ENCODE measurements at places on chromosomes 5 and 9. TPM values are rescaled to one million over a fixed set of nuclear protein-coding genes. Genes with fewer than 3 reads are reported as not detected.

DNA sequence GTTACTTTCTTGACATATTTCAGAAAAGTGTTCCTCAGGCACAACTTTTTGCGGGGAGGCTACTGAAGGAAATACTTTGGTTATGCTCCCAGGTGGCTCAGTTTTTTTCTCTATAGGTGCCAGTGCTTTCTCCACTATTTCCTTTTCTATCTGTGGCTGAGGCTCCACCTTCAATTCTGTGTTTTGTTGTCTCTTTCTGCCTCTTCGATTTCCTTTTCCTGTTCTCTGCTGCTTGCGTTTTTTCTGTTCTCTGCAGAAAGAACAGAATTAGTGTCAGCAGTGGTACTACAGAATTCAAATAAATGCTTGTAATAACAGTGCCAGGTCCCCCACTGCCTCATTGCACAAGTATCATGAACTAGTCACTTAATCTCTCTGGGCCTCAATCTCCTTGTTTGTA, 7.0 kb downstream of the HEMGN start:
- peaks cover 20% of the 10 kb centered on the region for H3K27me3 ChIP-seq
- H3K4me3 ChIP-seq: no peak overlapping the region
- no peak overlapping the region for H3K27ac ChIP-seq
- H3K4me1 ChIP-seq: no peaks in the 10 kb centered on the region

- no peaks in the 10 kb centered on the region for H3K36me3 ChIP-seq
- no peaks in the 10 kb centered on the region for H3K27me3 ChIP-seq
- no peak overlapping the region for H3K4me3 ChIP-seq
Observed at GRCh38 chr5:79850316-79850822, 140.7 kb downstream of the MTX3 start.

The PPP1R26 gene
- total RNA-seq: 27.5 TPM

The BSPRY gene
- 10.8 TPM for total RNA-seq

The F12 gene
- 0.69 TPM for total RNA-seq

The RASEF gene
- 10.9 TPM for total RNA-seq

The DMRTA1 gene
- total RNA-seq: 1.8 TPM

- H3K36me3 ChIP-seq: no peaks in the 10 kb centered on the region
- no peak overlapping the region for H3K27ac ChIP-seq
- H3K4me1 ChIP-seq: no peaks in the 10 kb centered on the region
- H3K27me3 ChIP-seq: no peaks in the 10 kb centered on the region
Observed at GRCh38 chr9:1759771-1760300, 255.3 kb upstream of the SMARCA2 start.

DNA sequence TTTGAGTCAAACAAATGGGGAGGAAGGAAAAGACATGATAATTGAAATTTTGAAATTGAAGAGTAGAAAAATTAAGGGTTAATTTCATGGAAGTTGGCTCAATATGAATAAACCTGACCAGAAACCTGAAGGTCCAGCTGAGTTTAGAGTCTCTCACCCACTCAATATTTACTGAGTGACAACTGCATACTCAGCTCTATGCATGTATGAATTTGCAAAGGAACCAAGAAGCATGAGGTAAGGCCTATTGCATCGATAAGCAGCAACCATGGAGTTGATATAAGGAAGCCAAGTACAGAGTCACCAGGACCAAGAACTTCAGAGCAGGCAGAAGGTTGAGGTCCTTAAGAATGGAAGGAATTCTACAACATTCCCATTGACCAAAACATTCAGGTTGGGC, 163.4 kb downstream of the SEMA5A start:
- DNase-seq: no peak
- no peak overlapping the region for H3K4me3 ChIP-seq
- no peaks in the 10 kb centered on the region for H3K27me3 ChIP-seq
- no peak overlapping the region for H3K27ac ChIP-seq
- no peaks in the 10 kb centered on the region for H3K36me3 ChIP-seq

GRCh38 chr9:86572904-86573303, 218.7 kb upstream of the TUT7 start:
- no peak for DNase-seq
- H3K27me3 ChIP-seq: no peaks in the 10 kb centered on the region
- no peak overlapping the region for H3K4me3 ChIP-seq
- H3K27ac ChIP-seq: no peak overlapping the region
- no peaks in the 10 kb centered on the region for H3K4me1 ChIP-seq

DNA sequence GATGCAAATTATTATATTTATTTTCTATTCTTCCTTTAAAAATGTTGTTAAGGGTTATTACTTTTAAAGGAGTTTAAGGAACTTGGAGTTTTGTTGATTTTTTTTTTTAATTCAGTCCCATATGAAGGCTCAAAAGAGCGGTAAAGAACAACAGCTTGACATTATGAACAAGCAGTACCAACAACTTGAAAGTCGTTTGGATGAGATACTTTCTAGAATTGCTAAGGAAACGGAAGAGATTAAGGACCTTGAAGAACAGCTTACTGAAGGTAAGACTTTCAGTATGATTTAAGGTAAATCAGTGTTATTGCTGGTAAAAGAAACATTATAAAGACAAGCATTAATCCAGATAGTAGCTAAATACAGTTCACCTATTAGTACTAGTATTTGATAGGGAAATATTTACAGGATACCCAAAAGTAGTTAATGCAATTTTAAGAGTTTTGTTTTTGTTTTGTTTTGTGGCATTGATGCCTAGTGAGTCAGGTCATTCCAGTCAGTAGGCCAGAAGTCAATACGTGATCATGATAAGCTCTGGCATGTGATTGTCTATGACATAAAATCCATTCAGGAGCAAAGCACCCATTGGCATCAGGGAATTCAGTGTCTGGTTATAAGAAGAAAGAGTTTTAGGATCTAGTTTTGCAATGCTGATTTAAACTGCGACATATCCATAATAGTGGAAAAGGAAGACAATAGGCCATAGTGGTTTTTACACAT, 49.2 kb downstream of the CNTRL start:
- H3K36me3 ChIP-seq: peaks cover 20% of the 10 kb centered on the region
- H3K4me3 ChIP-seq: no peak overlapping the region
- H3K27ac ChIP-seq: no peak overlapping the region
- DNase-seq: no peak
- peaks cover 13% of the 10 kb centered on the region for H3K4me1 ChIP-seq

The DNM1 gene
- total RNA-seq: 5.2 TPM

The LCN2 gene
- total RNA-seq: 14.3 TPM

The KCNIP1 gene
- 2.7 TPM for total RNA-seq

DNA sequence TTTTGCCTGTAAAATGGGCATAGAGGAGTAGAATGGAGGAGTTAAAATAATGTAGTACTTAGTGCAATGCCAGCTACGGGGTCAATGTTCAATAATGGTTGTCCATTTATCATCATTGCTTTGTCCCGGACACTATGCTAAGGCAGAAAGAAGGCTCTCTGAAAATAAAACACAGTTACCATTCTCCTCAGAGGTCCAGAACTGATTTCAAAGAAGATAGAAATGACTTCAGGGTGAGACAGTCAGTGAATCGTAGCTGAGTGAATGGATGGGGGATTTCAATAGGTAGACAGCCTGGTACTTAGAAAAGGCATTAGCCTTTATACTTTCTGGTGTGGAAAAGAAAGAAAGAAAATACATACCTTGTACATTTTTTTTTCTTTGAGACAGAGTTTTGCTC, 1.2 kb upstream of the AK3 start:
- no peaks in the 10 kb centered on the region for H3K27me3 ChIP-seq
- peaks cover 21% of the 10 kb centered on the region for H3K4me1 ChIP-seq
- DNase-seq: no peak
- H3K4me3 ChIP-seq: peak overlapping the region; percentile 72
- H3K27ac ChIP-seq: peak overlapping the region; percentile 88

DNA sequence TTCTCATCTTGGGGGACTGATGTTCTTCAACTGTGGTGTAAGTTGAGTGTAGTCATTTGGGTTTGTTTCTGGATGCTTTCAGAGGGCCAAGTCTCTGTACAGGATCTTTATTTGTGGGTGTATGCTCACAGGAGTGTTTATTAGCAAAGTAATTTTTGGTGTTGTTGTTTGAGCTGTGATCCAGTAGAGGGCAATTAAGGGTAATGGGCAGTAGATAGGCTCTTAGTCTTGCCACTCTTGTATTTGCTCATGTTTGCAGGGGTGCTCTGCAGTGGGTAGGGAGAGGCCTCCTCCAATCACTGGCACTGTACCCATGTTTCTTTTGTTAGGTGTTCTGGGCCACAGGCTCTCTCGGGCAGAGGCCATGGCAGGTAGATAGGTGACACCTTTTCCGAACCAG, 45.9 kb upstream of the ITGA2 start:
- peaks cover 9% of the 10 kb centered on the region for H3K4me1 ChIP-seq
- no peaks in the 10 kb centered on the region for H3K27me3 ChIP-seq
- H3K4me3 ChIP-seq: no peak overlapping the region
- no peak for DNase-seq
- H3K27ac ChIP-seq: no peak overlapping the region

The RNF183 gene
- not detected for total RNA-seq

GRCh38 chr9:34659592-34660253, 2.7 kb downstream of the CCL27 start:
- DNase-seq: no peak
- no peaks in the 10 kb centered on the region for H3K36me3 ChIP-seq
- no peak overlapping the region for H3K4me3 ChIP-seq
- H3K4me1 ChIP-seq: peaks cover 13% of the 10 kb centered on the region
- H3K27me3 ChIP-seq: no peaks in the 10 kb centered on the region

GRCh38 chr5:144203750-144204596, 33.3 kb downstream of the KCTD16 start:
- H3K4me3 ChIP-seq: no peak overlapping the region
- peaks cover 22% of the 10 kb centered on the region for H3K27me3 ChIP-seq
- no peak for DNase-seq
- no peaks in the 10 kb centered on the region for H3K4me1 ChIP-seq

The DIRAS2 gene
- total RNA-seq: not detected

- DNase-seq: no peak
- peak overlapping the region; percentile 24 for H3K4me3 ChIP-seq
- peaks cover 5% of the 10 kb centered on the region for H3K4me1 ChIP-seq
Observed at GRCh38 chr9:16828340-16829281, 41.9 kb downstream of the BNC2 start.

DNA sequence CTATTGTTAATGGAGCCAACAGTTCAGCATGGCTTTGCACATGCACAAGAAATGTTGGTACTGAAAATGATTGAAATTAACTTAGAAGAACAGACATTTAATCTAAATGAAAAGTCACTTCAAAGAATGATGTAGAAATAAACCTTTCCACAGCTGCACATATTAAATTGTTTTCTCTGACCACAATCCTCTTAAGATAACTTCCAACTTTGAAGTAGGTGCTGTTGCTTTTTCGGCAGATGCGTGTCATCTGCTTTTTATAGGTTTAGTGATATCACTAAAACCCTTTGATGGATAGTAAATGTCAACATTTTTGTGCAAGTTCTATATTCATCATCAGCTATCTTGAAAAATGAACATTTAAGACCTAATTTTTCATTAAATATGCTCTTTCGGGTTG, 25.3 kb upstream of the SLC1A3 start:
- no peak for DNase-seq
- no peaks in the 10 kb centered on the region for H3K4me1 ChIP-seq
- H3K36me3 ChIP-seq: no peaks in the 10 kb centered on the region
- H3K27me3 ChIP-seq: no peaks in the 10 kb centered on the region

The ELAVL2 gene
- total RNA-seq: not detected
